AG08395 (cell line): ENCODE measurements at places on chromosomes 1 and 21.
A peak's percentile ranks its signal among the peaks of the same experiment; 100 is the strongest.

GRCh38 chr21:17903029-17903806 is 84.1 kb upstream of the C21orf91 start:
- peak; percentile 51 for DNase-seq

- no peak for DNase-seq
Measured at GRCh38 chr1:59577774-59578173, 237.0 kb upstream of the HOOK1 start.

DNA sequence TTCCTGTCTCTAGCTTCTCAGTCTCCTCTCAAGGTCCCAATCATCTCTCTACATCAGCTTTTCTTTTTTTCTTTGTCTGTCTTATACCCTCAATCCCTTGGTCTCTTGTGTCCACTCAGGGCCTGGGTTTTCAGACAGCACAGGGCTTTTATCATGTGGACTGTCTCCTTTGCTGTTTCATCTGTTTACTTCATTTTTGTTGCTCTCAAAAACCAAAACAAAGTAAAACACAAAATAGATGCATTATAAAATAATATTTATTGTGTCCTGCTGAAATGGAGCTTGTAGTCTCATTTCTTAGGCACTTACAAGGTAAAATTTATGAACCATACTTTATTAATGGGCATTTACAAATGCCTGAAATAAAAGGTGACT is 17.8 kb upstream of the SLAMF6 start:
- no peak for DNase-seq

GRCh38 chr1:28745653-28746173 is 9.0 kb downstream of the YTHDF2 start:
- no peak for DNase-seq

GRCh38 chr1:199612976-199613774 is 414.3 kb upstream of the NR5A2 start:
- DNase-seq: peak; percentile 12
